Esophagus muscularis mucosa (tissue), 4 donors: ENCODE measurements at places on chromosomes 1 and 21. TPM values are rescaled to one million over a fixed set of nuclear protein-coding genes. Genes with fewer than 3 reads are reported as not detected.

DNA sequence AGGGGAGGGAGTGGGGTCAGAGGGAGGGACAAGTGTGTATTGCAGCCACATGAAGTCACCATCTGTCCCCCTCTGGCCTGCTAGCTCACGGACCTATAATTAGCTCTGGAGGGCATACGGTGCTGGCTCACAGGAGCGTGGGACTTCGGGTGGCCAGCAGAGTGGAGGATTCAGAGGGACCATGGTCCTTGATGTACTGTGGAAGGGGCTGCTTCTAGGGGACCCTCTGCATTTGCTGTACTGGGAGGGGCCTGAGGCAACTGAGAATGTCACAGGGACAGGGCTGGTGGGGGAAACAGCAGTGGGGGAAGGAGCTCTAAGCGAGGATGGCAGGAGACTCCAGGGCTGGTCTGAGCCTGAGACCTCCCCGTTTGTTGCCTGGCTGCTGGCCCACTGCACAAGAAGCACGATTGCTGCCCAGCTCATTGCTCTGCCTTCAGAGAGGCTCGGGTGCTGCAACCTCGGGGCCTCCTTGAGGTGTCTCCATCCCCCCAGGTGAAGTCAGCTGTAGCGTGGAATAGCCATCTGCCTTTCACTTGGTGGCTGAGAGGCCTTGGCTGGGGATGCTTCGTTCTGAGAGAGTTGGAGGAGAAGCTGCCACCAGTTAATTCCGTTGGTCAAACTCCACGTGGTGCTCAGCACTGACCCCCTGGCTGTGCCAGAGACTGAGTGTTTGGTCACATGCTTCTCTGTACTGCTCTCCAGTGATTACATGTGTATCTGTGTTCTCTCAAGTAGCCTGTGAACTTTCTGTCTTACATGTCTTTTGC lies 2.7 kb downstream of the PPFIA4 start:
- DNase-seq: no peak

DNA sequence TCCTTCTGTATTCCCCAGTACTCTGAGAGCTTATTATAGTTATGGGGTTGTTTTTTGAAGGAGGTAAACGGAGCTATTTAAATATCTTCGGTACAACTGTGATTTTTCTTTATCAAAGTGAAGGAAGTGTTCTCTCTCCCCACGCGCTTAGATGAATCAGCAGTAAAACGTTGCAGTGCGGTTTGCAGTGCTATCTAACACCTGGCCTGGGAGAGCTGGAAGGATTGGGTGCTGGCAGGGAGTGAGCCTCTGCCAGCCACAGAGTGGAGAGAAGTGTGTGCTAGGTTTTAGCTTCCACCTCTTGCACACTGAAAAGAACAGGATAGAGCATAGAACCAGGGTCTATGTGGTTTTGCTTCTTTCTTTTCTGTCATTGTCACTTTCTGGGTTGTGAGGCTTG lies 165.9 kb downstream of the SDCCAG8 start:
- DNase-seq: no peak

GRCh38 chr1:238789916-238790667 lies 596.3 kb upstream of the CHRM3 start:
- no peak for DNase-seq

The MX1 gene
- 20.3 TPM for total RNA-seq

GRCh38 chr21:45456584-45457160 lies 51.7 kb downstream of the COL18A1 start:
- DNase-seq: no peak

The NPHS2 gene
- total RNA-seq: not detected

- no peak for DNase-seq
These were observed 133.8 kb downstream of the LRRC40 start for GRCh38 chr1:70071601-70072000.

The NOC2L gene
- 54.1 TPM for total RNA-seq

The HNRNPCL4 gene
- total RNA-seq: not detected

DNA sequence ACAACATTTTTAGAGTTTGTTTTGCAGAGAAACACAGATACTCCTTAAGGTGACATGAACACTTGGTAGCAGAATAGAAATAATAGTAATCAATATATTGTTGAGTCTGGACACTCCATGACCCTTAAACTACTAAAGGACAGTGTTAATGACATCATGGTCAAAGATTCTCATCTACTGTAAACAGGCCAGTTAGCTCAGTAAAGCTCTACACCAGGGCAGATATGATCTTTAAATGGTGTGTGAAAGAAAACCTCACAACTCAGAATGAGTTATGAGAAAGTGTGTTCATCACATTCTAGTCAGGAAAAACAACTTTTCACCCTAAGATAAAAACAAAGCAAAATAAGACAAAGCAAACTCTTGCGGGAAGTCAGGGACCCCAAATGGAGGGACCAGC lies 58.1 kb upstream of the ADAMTS5 start:
- DNase-seq: no peak

DNA sequence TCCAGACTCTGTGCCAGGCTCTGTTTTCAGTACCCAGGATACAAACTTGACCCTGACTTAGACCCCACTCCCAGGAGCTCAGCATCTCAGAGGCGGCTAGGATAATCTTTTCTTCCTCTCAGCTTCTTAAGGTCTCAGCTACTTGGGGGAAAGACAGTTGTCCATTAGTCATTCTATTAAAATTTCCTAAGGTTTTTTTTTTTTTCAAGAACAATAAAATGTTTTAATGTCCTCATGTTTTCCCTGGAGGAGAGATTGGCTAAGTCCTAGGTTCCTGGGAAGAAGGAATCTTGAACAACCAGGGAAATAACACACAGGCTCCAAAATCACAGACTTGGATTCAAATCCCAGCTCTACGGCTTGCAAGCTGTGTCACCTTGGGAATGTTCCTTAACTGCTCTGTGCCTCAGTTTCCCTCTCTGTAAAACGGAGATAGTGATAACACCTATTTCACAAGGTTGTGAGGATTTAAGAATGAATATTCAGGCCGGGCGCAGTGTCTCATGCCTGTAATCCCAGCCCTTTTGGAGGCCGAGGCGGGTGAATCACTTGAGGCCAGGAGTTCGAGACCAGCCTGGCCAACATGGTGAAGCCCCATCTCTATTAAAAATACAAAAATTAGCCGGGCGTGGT lies 33.0 kb downstream of the CDK18 start:
- no peak for DNase-seq

The S100A2 gene
- total RNA-seq: not detected

- DNase-seq: no peak
These were observed 13.6 kb downstream of the DENND1B start for GRCh38 chr1:197761654-197762053.

- DNase-seq: no peak
These were observed 22.7 kb downstream of the ERO1B start for GRCh38 chr1:236259043-236259442.

- DNase-seq: peak; percentile 70
These were observed 82.8 kb upstream of the ATP1A1 start for GRCh38 chr1:116290085-116290705.

DNA sequence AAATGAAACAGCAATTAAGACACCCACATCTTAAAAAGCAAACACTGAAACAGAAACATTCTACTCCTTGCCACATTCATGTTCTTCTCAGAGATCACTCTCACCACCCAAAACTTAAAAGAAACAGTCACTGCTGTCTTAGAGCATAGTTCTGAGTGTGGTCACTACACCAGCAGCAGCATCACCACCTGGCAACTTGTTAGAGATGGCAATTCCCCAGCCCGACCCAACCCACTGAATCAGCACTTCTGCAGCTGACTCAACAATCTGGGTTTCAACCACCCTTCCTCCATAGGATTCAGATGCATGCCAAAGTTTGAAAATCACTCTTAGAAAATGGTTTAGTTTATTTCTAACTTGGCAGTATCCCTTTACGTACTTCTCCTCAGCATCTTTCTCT lies 126.1 kb downstream of the CDC42BPA start:
- DNase-seq: no peak

- no peak for DNase-seq
These were observed 20.6 kb upstream of the RSPO1 start for GRCh38 chr1:37655274-37655673.

DNA sequence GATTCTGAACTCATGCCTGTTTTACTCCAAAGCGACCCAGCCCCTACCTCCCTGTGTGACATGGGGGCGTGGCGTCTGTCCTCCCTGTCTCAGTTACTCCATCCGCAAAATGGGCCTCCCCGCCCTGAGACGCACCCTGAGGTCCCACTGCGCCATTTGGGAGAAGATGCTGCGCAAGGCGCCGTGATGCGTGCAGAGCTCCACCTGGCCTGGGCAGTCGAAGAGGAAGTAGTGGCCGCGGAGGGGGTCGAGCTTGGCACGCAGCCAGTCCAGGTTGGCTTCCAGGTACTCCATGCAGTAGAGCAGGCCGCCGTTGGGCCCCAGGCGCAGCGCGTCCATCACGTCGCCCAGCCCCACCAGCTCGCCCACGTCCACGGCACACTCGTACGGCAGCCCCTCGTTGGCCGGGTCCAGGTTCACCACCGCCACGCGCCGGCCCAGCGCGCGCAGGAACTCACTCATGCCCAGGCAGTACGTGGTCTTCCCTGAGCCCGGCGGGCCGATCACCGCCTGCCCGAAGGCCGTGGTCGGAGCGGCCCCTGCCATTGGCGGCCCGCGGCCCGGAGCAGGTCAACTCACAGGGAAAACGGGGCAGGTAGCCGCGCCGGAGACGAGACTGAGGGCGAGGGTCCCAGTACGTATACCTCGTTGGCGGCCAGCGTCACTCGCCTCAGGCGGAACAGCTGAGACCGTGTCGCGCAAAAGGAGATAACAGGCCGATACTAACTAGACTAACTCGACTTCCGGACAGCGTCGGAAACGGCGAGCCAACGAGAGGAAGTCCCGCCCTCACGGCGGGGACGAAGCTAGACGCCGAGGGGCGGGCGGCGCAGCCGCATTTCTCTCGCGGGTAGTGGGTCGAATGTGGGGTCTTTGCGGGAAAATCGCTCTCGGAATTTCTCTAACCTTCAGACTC lies at the start of gene GPN2:
Gene GPN2, minus strand, starts transcription at position 733 of the 916 bp plus-strand sequence. Its CDS starts 187 bp downstream, at position 546.
- peak; percentile 93 for DNase-seq

The RGS8 gene
- 0.06 TPM for total RNA-seq

The DEDD gene
- total RNA-seq: 37.0 TPM

GRCh38 chr1:167909691-167910180 lies 4.2 kb downstream of the ADCY10 start:
- no peak for DNase-seq

DNA sequence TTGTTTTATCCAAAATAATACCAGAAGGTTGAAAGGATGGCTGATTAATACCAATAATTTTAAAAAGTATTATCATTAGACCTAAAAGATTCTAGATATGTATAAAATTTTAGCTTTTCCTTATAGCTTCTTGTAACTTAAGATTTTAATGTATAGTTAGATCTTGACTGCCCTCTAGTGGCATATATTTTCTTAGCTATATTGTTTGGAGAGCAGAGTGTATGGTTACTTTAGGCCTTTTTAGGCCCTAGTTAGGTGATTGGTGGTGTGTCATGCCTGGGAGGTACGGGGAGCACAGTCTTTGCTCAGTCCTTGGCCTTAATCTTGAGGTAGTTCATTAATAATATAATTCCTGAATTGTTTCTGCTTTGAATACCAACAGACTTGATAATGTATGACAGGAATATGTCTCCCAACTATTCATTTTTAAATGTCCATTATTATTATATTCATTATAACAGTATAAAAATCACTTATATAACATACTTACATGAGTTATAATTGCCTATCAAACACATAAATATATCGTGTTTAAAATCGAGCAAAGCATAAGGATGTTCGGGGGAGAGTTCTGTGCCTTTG lies 328.4 kb downstream of the ZP4 start:
- no peak for DNase-seq

DNA sequence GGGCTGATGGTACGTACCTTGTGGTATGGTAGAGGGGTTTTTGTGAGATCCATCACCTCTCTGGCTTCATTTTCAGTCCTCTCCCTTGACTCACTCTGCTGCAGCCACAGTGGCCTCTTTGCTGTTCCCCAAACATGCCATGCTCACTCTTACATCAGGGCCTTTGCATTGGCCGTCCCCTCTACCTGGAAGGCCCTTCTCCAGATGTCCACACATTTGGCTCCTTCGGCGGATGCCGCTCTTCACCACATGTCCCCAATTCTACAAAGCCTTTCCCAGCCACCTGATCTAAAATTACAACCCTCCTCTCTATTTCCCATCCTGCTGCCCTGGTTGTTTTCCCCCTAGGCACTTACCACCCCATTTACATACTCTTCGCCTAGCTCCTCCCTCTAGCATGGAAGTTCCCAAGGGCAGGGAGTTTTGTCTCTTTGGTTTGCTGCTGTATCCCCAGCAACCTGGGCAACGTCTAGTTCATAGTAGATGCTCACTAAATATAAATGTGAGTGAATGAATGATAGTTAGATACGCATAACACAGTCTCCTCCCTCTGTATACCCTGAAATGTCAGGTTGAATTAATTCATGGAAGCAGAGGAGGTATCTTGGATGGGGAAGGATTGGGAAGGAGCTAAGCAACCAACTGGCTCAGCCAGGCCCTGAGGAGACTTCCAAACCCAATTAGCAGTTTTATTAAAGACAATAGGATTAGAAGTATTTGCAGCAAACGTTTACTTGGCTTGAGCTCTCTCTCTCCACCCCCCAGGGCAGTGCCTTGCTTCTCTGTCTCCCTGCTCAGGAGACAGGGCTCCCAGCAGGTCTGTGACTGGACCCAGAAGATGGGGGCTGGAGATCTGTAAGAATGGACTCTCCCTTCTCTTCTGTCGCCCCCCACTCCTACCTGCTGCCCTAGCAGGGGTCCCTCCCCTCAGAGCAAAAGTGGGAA lies 264.2 kb downstream of the GRIK3 start:
- DNase-seq: no peak

DNA sequence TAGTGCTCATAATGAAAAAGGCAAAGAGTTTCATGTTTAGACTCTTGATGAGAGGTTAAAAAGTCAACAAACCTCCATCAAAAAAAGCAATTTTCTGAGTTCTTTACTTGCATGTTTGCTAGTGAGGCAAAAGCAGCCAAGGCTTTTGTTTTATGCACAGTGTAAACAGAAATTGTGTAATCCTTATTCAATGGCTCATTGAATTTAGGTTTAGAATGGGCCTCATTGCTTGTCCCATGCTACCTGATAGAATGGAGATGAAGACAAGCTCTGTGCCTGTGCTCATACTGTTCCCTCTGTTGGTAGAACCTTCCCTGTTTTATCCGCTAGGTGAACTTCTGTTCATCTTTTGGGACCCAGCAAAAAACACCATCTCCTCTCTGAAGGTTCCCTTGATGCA lies 10.0 kb upstream of the LRRC8D start:
- no peak for DNase-seq

GRCh38 chr1:228968891-228969606 lies 233.8 kb downstream of the RHOU start:
- DNase-seq: no peak

- DNase-seq: no peak
These were observed 22.8 kb downstream of the TMEM50A start for GRCh38 chr1:25360596-25361581.

DNA sequence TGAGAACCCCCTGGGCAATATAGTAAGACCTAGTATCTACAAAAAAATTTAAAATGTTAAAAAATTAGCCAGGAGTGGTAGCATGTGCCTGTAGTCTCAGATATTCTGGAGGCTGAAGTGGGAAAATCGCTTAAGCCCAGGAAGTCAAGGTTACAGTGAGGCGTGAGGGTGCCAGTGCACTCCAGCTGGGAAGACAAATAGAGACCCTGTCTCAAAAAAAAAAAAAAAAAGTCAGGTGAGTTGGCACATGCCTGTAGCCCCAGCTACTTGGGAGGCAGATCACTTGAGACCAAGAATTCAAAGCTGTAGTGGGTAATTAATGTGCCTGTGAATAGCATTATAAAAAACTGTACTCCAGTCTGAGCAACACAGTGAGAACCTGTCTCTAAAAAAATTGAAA lies 4.6 kb downstream of the BECN2 start:
- DNase-seq: no peak

The TRPM2 gene
- 2.9 TPM for total RNA-seq

The AGO3 gene
- 20.9 TPM for total RNA-seq
